ENCODE measurements at places on chromosomes 6 and 20.

DNA sequence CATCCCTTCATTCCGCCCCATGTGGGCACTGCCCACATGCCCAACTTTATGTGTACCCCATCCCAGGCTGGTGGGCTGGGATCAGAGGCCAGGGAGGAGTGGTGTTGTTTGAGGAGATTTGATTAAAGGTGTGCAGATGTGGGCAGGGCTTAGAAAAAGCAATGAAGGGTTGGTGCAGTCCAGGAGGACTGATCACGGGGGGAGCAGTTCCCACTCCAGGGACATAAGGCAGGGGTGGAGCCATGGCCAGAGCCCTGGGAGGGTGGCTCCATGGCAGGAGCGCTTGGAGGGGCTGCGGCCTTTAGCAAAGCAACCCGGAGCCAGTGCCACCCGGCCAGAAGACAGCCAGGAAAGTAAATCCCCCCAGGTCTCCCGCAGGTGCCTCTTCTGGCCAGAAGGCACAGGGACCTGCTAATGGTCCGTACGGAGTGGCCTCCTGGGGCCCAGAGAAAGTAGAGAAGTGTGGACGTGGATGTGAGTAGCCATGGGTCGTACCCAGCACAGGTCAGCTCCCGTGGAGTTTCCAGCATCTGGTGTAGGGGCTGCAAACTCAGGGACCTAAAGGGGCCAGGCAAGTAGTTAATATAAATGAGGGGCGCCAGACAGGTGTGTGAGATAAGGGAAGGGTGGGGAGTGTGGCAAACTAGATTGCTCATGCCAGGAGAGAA is 62.1 kb upstream of the APCDD1L start:
- DNase-seq, result no peak

DNA sequence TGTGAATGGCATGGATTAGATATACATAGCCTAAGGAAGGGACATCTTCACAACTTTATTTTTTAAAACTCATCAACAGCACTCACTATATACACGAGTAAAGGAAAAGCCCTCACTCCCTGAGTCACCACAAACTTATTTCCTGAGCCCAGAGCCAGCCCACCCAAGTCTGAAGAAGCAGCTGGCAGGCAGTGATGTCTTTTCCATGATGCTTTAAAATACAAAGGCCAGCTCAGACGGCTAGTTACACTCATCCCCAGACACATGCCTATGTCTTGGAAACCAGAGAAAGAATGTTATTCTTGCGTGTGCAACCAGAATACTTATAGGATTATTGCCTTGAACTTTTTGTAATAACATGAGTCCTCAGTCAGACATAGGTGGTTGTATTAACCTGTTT is 114.4 kb downstream of the ADGRG6 start:
- DNase-seq, result no peak

GRCh38 chr6:101534821-101535220 is 141.3 kb downstream of the GRIK2 start:
- no peak for DNase-seq

DNA sequence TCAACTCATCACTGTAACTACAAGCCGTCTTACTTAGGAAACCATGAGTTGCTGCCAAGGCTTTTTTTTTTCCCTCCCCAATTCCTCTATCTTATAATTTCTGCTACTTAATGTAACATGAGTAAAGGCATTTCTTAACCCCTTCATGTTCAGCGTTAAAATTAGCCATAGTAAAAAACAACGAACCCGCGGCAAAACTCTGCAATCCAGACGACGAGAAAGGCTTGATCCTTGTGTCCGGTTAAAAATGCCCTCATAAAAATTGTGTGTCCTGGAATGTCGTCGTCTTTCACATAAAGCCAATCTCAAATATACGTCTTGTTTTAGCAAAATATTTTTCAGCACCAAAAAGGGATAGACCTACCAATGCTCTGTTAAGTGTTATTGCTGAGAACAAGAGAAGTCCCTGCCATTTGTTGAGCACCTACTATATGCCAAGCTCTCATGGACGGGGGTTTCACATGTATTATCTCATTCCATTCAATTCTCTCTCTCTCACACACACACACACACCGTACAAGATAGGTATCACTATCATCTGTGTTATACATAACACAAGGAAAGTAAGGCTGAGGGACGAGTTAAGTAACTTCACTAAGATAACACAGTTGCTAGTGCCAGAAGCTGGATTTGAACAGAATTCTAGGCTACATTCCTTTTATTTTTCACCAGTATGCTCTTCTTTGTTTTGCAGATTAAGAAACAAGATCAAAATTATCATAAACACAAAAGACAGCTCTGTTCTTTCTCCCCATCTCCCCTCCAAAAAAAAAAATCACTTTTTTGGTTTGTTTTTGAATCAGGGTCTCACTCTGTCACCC is 683 bp upstream of the ARHGAP18 start:
- DNase-seq, result no peak

DNA sequence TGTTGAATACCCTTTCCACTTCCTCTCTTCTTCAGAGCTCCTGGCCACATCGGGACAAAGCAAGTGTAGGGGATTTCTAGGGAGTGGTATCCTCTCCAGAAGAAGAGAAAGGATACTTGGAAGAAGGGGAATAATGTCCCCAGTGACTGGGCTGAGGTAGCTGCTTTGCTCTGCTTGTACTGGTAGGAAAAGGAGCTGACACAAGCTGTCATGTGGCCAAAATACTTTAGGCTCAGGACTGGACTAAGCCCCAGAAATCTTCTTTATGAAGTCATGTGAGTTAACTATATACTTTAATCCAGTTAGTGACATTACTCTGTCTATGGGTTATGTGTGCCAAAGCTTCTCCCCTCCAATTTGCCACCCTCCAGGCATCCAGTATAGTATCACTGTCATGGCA is 40.5 kb downstream of the AKIRIN2 start:
- DNase-seq, result no peak

DNA sequence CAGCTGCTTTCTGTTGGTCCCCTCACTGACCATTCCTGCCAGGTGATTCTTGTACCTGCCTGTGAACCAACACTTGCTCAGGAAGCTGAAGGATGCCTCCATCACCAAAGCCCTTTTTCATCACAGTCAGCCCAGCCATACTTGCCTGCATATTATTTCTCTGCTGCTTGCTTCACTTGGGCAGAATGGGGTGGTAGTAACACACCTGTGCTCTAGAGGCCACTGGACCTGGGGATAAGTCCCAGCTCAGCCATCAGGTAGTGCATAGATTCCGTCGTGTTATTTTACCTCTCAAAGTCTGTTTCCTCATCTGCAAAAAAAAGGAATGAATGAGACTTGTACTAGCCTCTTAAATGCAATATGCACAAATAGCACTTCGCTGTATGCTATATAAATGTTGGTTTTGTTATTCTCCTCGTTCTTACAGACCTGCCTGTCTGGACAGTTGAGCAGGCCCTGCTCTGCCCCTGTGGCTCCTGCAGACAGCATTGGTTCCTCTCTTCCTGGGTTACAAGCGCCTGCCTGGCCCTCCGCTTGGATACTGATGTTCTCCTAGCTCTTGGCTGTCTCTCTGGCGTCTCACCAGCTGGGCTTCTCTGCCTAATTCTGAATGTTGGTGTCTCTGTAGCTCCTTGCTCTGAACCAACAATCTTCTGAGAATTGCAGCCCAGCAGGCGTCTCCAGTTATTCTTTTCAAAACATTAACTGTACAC is 151.8 kb downstream of the UNC5CL start:
- no peak for DNase-seq

- no peak for DNase-seq
These were observed 36.2 kb upstream of the DSP start for GRCh38 chr6:7505189-7505699.
